ENCODE measurements at places on chromosomes 16 and 17.

DNA sequence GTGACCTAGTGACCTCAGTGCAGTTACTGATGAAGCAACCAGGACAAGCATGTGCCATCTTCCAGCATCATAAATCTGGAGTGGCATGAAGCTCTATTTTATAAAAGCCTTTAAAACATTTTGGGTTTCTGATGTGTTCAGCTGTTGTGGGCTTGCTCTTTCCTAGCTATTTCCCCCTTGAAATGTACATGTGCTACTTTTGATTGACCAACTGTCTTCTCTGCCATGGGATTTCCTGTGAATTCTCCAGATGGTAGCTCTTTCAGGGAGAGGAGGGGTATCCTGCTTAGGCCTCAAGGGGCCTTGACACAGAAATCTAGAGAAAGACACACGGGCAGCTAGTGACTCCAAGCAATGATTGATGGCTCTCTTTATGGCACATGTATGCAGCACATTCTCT, 1.9 kb upstream of the ASIC2 start:
- no peak for DNase-seq

DNA sequence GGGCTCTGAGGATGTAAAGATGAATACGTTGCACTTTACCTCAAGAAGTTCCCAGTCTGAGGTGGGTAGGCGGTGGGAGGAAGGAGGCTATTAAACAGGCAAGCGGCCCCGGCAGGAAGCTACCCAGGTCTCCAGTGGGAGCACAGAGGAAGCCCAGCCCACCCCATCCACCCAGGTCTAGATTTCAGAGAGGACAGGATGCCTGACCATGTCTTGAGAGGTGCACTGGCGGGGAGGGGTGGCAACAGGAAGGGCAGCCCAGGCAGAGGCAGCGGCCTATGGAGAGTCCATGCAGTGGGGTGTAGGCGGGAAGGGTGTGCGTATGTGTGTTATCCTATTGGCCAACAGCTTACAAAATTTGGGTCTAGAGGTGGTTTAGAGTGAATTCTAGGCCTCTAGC, 13.9 kb downstream of the SARM1 start:
- DNase-seq: no peak

DNA sequence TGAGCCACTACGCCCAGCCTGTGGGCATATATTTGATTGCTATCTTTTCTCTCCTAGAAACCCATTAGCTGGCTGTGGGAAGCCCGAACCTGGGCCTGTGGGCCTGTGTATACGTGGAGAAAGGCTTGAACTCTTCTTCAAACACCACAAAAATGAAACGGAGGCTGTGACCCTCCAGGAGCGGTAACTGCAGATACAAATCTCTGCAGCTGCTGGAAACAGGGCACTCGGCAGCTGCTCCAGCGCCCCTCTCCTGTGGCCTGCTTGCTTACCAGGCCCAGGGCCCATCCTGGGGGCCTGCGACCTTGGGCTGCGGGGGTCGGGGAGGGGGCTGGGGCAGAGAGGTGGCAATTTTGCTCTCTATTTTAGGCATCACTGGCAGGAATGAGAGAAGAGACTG, 28.0 kb upstream of the MTSS2 start:
- no peak for DNase-seq

DNA sequence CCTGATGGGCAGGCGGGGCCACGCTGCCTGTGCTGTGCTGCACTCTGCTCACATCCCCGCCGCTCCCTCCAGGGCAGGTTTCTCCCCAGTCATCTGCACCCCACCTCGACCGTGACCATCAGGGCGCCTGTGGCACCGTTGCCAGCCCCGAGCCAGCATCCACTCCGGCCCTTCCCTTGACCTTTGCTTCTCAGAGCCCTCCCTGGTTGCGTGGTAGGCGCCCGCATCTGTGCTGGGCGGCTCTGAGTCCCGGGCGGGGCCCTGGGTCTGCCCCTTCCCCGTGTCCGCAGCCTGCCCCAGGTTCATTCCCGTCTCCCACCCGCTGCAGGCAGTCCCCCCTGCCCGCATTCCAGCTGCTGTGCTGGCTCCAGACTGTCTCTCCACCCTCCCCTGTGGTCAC, 33.2 kb downstream of the ZNF750 start:
- DNase-seq: no peak

- DNase-seq: peak; percentile 84
Measured at GRCh38 chr17:61416540-61417363, 17.1 kb downstream of the TBX2 start.

DNA sequence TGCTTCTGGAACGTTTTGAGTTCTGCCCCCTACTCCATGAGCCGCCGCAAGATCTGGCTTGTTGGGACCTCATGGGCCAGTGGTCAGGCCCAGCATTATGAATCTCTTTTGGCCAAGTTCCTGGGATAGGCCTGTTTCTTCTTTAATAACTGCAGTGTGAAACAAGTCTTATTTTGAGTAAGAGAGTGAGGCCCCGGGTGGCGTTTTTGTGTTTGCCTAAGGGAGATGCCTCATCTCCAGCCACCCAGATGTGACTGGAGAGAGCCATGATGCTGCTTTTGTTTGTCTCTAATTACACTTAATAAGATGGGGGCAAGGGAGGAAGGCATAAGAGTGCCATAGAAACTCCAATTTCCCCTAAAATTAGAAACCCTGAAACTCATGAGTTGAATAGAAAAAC, 39.8 kb downstream of the KSR1 start:
- DNase-seq: no peak

DNA sequence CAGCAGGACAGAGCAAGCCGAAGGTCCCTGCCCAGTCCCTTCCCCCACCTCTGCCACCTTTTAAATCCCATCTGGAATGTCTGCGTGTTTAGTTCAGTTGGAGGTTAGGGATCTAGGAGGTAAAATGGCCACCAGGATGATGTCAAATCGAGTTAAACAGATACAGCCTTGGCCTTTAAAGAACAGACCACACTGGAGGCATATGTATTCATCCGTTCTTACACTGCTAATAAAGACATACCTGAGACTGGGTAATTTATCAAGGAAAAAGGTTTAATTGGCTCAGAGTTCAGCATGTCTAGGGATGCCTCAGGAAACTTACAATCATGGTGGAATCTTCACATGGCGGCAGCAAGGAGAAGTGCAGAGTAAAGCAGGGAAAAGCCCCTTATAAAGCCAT, 167.8 kb upstream of the CACNG5 start:
- DNase-seq: no peak

DNA sequence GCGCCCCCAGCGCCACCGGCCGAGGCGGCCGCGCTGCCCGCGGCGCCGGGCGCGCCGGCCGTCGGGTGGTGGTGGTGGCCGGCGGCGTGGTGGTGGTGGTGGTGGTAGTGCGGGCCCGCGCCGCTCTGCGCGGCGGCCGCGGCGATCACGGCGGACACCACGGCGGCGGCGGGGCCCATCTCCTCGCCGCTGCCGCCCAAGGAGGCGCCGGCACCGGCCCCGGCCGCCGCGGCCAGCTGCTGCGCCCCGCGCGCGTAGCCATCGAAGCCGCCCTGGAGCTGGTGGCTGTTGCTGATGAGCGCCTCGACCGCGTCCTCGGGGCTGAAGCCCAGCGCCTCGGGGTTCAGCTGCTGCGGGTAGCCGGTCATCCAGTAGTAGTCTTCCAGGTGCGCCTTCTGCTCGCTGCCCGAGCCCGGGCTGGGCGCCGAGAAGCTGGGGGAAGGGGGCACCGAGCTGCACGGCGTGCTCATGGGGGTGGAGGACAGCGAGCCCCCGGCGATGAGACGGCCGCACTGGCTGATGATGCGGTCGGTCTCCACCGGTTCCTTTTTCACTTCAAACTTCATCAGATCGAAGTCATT, 1.2 kb downstream of the MAF start:
- no peak for DNase-seq

DNA sequence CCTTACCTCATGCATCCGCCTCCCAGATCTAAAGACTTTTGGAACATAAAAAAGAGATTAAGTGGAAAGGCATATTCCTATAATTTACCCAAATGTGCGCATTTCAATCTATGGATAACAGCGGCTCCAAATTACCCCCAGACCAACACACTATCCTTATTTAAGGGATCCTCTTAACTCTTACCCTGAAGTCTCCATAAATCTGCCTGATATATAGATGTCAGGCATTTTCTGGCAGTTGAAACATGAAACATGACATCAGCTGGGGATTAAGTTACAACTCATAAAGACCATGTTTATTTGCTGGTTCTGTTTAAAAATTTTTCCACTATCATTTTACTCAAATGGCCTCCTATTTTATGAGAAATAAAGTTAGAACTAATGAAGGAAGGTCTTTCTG, 478.5 kb upstream of the SALL1 start:
- no peak for DNase-seq

DNA sequence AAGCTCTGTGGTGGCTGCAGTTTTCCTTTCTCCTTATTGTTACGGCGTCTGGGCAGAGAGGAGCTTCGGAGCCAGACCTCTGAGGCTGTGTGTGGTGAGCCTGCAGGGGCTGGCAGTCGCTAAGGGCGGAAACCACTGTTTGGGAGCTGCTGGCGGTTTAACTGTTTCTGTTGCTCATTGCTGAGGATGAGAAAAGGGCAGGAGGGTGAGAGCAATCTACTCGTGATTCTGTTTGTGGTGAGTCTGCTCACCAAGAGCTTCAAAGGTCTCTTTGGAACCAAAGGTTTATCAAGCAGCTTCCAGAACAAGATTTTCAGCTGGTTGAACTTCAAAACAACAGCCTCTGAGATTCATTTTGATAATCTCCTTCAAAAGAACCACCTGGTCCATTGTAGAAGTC, 143.9 kb downstream of the ANKFN1 start:
- peak; percentile 41 for DNase-seq

GRCh38 chr16:55059146-55059545, 128.5 kb downstream of the IRX5 start:
- DNase-seq: no peak

DNA sequence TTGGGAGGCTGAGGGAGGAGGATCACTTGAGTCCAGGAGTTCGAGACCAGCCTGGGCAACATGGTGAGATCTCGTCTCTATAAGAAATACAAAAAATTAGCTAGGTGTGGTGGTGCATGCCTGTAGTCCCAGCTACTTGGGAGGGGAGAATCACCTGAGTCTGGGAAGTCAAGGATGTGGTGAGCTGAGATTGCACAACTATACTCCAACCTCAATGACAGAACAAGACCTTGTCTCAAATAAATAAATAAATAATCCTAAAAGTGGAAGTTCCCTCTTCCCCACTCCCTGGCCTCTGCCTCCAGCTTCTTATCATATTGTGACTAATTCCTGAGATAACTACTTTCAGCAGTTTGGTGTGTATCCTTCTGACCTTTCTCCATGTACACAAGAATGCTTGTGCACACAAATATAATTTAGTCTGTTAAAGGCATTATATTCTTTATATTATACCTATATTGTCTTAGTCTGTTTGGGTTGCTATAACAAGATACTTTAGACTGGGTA, 23.5 kb upstream of the DNAJA2 start:
- DNase-seq: no peak

DNA sequence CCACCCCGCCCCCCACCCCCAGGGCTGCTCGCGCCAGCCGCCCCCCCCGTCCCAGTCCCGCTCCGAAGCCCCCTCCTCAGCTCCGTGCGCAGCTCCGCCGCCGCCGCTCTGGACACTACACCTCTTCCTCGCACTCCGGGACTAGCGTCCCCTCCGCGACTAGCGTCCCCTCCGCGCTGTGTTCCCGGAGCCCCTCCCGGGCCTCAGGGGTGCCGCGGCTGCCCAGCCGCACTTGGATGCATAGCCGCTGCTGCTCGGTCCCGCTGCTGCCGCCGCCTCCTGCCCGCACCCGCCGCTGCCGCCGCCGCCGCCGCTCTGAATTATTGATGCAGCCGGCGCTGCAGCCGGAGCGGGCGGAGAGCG, at the start of gene CBLN1:
Gene CBLN1, minus strand, starts transcription at position 359 of the 363 bp plus-strand sequence. CDS start 373 bp downstream, outside the sequence.
- DNase-seq: no peak

DNA sequence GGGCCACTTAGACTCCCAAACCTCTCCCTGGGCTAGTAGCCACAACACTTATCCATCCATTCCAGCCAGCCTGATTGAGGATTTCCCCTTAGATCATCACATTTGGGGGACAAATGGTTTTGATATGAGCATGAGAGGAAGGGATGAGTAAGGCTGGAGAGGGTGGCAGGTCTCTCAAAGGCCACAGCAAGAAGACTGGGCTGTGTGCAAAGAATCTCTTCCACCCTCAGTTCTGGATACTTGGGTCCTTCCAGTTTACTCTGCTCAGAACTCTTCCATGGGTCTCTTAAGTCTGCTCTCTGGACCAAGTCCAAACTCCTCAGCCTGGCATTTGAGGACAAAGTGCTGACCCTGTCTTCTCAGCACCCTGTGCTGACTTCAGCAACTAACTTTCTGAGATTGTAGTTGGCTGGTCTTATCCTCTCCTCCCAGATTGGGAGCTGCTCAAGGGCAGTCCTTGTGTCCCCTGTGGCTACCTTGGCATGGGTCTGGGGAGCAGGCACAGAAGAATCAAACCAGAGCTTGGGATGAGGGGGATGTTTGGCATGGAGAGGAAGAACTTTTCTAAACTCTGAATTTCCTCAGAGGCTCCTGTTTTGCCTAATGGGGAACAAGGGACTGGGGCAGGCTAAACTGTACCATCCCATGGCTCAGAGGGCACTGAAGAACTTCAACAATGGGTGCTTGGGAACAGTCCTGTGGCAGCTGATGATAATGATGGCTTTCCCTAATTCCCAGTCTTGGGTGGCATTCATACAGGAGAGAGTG, 3.1 kb upstream of the NFATC3 start:
- DNase-seq: no peak

- peak; percentile 7 for DNase-seq
Measured at GRCh38 chr16:10770907-10771306, 27.3 kb downstream of the NUBP1 start.

GRCh38 chr17:42345396-42346073, 42.7 kb downstream of the STAT3 start:
- DNase-seq: no peak
